NCI-H524 (cell line): ENCODE measurements at places on chromosomes 5 and 9.
A peak's percentile ranks its signal among the peaks of the same experiment; 100 is the strongest.

GRCh38 chr5:96896806-96897205 is 20.5 kb downstream of the ERAP2 start:
- no peak for DNase-seq

GRCh38 chr5:157864067-157864466 is 5.1 kb upstream of the CLINT1 start:
- DNase-seq = no peak

DNA sequence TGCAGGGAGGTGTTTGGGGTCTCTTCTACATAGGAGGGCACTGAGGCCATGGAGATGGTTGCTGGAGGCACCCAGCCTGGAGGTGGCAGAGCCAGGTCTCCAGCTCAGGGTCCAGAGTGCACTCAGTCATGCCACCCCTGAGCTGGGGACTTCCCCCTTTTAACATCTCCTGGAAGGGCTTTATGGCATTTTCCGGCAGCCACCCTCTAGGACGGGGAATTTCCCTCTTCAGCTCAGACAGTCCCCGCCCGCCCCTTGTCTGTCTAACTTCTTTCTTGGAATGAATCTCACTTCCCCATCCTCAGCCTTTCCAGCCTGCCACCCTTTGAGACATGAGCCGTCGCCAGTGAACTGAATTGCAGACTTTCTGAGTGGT is 49.9 kb downstream of the COL15A1 start:
- no peak for DNase-seq

DNA sequence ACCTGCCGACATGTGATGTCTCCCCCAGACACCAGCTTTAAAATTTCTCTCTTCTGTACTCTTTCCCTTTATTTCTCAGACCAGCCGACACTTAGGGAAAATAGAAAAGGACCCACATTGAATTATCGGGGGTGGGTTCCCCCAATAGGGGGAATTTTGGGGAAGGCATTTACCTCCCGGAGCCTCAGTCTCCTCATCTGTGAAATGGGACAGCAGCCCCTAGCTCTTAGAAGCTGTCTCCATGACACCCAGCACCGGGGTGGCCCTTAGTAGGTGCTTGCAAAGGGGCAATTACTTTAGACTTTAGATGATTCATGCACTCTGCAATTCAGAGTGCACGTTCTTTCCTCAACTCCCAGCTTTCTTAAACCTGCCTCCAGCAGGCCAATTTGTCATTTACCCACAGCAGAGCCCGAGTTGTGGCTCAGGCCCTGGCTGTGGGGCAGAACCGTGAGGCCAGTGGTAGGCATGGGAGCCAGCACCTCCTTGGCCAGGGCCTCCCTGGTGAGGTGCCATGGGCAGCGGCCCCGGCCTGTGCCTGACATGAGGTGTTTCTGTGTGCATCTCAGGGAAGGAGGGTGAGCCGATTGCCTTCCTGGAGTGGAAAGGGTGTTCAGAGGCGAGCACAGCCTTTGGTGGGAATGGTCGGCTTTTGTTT is 51.7 kb downstream of the SH3PXD2B start:
- no peak for DNase-seq

DNA sequence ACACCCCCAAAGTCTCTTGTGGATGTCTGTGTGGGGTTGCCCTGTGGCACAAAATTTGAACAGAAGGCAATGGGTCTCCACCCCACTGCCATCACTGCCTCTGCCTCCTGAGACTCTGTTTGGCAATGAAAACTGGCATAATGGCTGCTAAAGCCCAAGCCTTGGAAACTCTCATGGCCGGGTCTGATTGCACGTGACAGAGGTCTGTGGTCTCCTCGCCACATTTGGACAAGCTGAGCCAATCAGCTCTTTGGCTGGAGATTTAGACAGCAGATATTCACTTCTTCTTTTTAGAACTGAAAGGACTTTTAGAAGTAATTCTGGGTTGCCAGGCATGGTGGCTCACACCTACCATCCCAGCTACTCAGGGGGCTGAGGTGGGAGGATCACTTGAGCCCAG is 5.5 kb downstream of the GGTA1 start:
- DNase-seq = no peak

GRCh38 chr5:71887680-71888079 is 168.6 kb downstream of the CARTPT start:
- DNase-seq = no peak

DNA sequence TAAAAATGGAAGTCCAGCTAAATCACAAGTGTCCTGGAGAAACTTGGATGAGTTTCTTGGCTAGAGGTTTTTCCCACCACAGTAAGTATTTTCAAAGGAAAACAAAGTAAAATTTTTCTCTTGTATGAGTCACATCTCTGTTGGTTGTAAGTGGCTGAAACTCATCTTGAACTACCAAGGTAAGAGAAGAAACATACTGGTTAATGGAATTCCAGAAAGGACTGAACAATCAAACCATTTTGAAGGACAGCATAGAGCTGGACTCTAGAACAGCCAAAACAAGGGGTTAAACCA is 102.8 kb upstream of the CDKN2B start:
- DNase-seq = no peak

- no peak for DNase-seq
Measured at GRCh38 chr5:172758077-172758833, 12.7 kb downstream of the DUSP1 start.

DNA sequence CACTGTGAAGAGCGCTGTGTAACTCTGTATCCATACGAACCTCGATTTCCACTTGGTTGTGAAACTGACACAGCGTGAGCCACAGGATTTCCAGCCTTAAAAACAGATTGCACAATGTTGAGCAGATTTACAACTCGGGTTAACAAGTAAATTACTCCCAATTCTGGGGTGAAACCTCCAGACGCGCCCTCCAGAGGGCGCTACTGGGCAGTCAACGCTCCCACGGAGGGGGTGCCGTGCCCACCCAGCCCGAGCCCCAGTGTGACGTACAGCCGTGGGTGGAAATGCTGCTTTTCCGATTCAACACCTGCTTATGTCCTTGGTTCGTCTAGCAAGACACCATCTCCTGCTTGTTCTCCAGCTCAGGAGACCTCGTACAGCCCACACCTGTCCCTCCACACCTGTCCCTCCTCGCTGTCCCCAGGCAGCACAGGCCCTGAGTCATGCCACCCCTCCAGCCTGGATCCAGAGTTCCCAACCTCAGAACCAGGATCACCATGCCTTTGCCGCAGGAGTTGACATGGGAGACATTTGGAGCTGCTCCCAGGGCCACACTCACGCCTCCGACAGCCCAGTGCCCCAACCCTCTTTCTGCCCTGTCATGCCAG is 34.4 kb upstream of the SLC6A3 start:
- peak; percentile 51 for DNase-seq

- DNase-seq = no peak
Measured at GRCh38 chr9:18665947-18666346, 192.0 kb downstream of the ADAMTSL1 start.

GRCh38 chr5:61327760-61328753 is 4.0 kb upstream of the ZSWIM6 start:
- no peak for DNase-seq

DNA sequence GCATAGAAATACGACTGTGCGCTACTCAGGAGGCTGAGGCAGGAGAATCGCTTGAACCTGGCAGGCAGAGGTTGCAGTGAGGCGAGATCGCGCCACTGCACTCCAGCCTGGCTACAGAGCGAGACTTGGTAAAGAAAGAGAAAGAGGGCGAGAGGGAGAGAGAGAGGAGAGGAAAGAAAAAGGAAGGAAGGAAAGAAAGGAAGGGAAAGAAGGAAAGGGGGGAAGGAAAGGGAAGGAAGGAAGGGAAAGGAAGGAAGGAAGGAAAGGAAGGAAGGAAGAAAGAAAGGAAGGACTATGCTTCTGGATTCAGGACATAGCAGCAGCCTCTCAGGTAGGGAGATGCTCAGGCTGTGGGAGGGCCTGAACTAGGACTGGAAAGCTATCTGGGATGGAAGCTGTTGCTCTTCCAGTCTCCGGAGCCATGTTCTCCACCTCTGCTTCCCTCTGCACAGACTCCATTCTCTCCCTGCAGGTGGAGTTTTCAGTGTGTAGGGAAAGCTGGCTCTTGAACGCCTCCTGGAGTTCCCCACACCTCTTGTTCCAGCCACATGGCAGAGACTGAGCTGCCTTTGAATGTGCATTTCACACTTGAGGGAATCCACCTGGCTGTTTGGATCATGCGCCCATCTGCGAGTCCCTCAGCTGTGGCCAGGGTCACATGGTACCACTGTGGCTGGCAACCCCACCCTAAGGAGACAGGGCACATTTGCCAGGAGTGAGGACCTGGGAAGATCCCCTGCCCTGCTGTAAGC is 9.1 kb downstream of the SWI5 start:
- DNase-seq = no peak

- peak; percentile 2 for DNase-seq
Measured at GRCh38 chr9:77455312-77455927, 192.7 kb downstream of the GNA14 start.

DNA sequence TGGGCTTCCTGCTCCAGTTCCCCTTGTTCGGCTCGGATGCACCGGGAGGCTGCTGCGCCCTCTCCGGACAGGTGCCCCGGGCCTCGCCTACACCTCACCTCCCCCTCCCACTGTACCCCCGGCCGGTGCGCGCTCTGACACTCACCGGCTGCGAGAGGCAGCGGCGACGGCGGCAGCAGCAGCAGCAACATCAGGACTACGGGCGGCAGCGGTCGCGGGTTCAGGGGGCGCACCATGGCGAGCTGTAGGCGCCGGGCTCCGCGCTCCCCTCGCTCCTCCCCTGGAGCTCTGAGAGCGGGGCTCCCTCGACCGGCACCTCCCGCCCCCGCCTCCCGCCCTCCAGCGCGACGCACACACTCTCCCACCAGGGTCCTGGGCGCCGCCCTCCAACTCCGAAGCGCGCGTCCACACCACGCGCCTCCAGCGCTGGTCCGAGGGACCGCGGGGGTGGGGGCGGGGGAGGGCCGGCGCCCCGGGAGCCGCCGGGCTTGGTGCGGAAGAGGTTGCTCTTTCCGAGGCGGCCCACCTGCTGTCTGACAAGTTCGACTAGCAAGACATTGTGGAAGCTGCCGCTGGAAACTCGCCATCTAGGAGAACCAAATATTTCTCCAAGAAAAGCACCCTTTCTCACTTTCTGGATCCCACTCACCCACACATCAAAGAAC is at the start of gene GFRA3:
GFRA3 (minus strand) TSS at position 433 of the 665 bp plus-strand sequence; CDS start at position 236, 197 bp downstream.
- peak; percentile 20 for DNase-seq

DNA sequence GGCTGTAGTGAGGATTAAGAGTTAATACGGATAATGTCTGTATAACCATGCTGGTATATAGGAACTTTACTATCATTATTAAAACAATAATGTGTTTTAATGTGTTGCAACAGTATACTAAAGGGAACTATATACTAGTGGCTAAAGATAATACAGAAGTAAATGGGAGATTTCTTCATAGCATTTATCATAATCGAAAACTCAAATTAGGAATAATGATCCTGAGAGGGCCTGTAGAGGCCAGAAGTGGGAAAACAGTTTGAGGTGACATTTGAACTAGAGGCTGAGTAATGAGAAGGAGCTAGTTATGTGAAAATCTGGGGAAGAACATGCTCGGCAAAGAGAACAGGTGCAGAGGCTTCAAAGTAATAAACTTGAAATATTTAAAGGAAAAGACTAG is 2.9 kb downstream of the TCERG1 start:
- no peak for DNase-seq

DNA sequence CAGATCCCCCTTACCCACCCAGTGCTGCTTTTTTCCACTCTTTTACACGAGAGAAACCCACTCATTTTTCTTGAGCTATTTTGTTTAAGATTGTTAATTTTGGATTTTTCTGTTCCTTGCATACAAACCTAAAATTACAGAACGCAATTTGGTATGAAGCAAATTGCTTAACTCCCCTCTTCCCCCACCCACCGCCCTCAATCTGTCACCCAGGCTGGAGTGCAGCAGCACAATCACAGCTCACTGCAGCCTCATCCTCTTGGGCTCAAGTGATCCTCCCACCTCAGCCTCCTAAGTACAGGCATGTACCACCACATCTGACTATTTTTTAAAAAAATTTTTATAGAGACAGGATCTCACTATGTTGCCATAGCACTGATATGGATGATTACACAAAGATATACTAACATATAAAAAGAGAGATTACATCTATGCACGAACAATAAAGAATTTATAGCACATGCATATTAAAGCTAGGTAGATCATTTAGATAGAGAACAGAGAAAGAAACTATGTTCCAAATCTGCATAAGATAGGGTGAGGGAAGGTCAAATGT is 203.6 kb downstream of the PIK3R1 start:
- DNase-seq = peak; percentile 32

DNA sequence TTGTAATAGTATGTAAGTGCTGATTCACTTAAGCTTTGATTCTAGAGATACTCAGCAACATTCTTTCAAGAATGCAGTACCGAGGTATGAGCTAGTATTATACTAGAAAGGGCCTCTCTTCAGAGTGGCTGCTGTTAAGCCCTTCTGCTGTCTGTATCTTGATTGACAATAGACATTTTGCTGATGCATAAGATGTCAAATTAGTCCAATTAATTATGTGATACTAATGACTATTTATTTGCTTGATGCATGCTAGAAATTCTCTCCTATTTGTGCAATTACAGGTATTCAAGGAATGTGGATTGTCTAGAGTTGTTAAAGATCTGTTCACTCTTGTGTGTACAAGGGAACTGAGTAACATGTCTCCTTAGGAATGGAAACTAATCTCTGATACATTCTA is 92.3 kb upstream of the PTGER4 start:
- DNase-seq = no peak

GRCh38 chr5:90479611-90480385 is 5.1 kb downstream of the POLR3G start:
- DNase-seq = no peak

- no peak for DNase-seq
Measured at GRCh38 chr5:61322738-61323725, 9.0 kb upstream of the ZSWIM6 start.

GRCh38 chr5:135930949-135931295 is 23.9 kb downstream of the LECT2 start:
- DNase-seq = peak; percentile 23

DNA sequence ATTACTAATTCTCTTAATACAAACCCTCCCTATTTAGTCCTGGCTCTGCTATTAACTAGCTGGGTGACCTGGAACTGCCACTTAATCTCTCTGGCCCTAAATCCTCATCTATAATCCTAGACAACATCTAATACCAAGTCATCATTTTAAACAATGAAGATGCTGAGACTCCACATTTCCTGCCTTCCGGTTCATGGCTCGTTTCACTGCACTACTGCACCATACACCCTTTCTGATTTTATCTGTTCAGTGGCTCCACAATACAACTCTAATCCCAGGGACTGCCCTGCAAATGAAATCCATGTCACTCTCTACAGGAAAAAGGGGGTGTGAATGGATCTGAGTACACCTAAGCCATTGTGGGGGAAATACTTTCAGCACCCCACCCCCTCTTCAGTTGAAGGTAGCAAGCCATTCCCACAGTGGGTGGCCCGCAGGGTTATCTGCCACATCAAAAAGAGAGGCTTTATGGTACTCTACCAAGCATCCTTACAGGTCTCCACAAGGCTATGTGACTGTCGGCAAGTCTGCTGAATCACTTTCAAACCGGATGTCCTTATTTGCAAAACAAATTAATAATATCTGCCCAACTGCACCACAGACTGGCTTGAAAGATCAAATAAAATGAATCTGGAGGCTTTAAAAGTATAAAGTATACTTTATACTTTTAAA is 89.5 kb downstream of the EPB41L4A start:
- DNase-seq = no peak
